ENCODE measurements at places on chromosomes 3 and 15.

- DNase-seq = no peak
Measured at GRCh38 chr15:101641894-101642293, 10.3 kb downstream of the TM2D3 start.

- no peak for DNase-seq
Measured at GRCh38 chr3:167372138-167372537, 8.0 kb downstream of the ZBBX start.

DNA sequence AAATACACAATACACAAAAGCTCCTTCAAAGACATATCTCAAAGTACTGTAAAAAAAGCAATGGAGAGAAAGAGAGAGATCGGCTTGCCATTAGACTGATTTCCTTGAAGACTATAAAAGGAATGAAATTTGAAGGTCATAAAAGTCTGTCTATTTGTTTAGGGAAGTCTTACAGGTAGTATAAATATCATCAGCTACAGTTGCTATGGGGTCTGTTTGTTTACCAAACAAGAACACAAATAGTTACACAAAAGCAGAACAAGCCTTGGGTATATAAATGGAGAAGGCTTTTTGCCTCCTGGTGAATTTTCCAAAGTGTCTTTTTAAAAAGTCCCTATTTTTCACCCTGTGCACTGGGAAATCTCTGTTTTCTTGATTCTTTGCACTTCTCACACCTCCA lies 552.3 kb downstream of the FOXP1 start:
- DNase-seq = no peak

GRCh38 chr3:32018757-32019564 lies 37.4 kb downstream of the ZNF860 start:
- DNase-seq = no peak

DNA sequence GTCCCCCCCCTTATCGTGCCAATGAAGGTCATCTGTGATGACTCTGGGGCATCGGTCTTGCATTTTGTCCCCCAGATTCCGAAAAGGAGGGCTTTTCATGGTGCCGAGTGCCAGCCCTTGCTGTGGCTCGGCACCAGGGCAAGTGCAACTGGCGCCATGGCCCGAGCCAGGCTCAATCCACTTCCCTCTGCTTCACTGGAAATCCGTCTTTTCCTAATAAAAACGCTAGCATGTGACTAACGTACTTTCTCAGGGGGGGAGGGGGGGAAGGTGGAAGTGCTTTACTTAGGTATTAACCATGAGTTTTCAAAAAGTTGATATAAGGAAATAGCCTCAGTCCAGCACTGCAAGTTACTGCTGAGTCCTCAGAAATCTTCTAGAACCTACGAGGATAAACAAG lies 20.5 kb downstream of the TRPM1 start:
- DNase-seq = no peak

- peak; percentile 45 for DNase-seq
Measured at GRCh38 chr3:169769287-169770181, at the start of gene ACTRT3. TSS of gene ACTRT3 (minus strand) at chr3:169769561. CDS start at chr3:169769520, 41 bp downstream.

DNA sequence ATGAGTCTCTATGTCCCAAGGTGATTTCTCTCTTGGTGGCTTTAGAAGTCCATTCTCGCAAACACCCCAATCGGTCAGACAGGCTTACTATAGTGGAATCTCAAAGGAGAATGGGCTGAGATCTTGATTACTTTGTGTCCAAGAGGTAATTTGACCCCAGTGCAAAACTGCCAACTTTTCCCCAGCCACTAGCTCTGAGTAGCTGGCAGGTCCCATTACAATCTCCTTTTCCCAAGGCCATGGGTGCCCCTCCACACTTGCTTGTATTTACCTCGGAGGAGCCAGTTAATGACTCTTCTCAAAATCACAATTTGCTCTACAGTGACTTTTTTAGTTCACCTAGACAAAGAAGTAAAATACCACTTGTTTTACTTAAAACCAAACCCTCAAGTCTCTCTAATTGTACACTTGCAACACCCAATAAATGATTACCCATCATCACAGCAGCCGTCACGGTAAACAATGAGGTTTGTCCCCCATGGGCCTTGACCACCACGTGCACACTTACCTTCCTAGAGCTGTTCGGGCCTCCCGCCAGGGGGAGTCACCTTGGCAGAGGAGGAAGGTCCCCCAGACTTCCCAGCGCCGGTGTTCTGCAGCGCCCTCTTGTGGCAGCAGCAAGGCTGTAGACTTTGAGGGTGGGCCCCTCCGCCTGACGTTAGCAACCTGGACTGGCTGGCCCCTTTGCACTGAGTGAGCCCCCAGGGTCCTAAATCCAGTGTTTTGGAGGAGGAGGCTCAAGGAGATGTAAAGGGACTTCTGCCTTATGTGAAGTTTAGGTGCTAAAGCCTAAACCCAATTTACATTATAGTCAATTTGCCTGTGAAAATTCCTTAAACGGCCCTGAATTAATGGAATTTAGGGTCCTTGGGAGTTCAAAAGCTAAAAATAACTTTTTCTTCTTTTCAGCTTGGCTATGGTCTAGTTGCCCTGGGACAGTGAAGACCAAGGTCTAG lies 18.7 kb upstream of the HDAC11 start:
- DNase-seq = peak; percentile 44

- no peak for DNase-seq
Measured at GRCh38 chr15:69760258-69760845, 307.7 kb downstream of the RPLP1 start.

DNA sequence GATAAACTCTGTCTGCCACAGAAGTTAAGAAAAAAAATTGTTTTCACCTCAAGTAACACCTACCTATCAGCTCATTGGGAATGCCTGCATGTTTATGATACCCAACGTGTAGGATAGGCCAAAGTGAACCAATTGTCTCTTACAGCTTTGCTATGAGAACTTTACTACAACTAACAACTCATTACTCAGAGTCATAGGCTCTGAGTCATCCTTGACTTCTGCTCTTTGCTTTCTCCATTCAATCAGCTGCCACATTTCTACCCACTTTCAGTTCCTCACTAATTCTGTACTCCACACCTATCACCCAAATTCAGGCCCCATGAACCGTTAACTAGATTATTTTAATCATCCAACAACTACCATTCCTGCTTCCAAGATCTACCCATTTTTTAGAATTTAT lies 843.9 kb downstream of the TUSC7 start:
- DNase-seq = no peak

DNA sequence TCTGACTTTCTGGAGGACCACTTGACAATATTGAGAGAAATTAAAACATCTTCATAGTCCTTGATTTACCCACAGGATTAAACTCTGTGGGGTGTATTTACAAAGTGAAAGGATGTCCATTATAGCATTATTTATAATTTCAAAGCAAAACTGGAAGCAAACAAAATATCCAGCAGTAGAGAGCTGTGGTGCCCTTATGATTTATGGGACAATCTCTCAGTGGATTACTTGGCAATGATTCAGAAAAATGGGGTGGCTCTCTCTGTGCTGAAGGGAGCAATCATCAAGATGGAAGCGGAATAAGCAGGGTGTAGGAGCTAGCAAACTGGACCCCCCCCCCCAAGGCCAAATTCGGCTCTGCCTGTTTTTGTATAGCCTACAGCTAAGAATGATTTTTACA lies 9.0 kb downstream of the PPCDC start:
- DNase-seq = no peak

GRCh38 chr15:73928241-73928579 lies 1.9 kb downstream of the LOXL1 start:
- no peak for DNase-seq

GRCh38 chr15:26970712-26971210 lies at the start of gene GABRG3:
TSS of gene GABRG3 (plus strand) at chr15:26971181.
- DNase-seq = no peak

DNA sequence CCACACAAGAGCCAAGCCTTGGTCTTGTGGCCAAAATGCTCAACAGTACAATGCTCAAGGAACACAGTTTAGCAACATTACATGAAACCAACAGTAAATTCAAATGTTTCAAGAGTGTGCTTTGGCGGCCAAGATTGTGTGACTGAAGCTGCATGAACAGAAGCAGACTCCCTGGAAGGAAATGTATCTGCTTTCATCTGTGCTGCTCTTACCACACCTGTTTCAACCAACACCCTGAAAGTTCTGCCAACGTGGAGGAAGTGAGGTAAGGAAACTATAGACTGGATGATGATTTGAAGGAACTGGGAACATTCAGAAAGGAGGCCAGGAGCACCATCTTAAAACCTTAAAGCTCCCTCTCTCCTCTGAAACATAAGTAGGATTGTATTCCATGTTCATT lies 55.7 kb downstream of the MB21D2 start:
- DNase-seq = no peak

GRCh38 chr3:25589783-25590258 lies 74.9 kb downstream of the TOP2B start:
- DNase-seq = no peak

GRCh38 chr3:44442596-44443309 lies 34.7 kb downstream of the ZNF445 start:
- DNase-seq = no peak

GRCh38 chr3:151552589-151552988 lies 91.7 kb upstream of the IGSF10 start:
- DNase-seq = no peak

DNA sequence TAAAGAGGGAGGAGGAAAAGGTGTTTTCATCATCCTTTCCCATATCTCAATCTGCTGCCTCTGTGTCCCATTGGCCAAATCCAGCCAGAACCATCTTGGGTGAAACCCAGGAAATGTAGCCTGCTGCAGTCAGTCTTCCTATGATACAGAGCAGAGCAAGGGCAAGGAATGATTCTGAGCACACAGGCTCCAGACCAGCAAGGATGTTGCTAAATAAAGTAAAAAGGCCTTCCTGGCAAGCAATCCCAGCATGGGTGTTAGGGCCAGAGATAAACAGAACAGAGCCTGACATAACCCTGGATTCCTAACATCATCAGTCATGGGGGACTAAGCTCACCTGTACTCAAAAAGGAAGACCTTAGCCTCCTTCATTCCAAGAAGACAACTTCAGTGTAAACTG lies 90.7 kb upstream of the AGTR1 start:
- no peak for DNase-seq

DNA sequence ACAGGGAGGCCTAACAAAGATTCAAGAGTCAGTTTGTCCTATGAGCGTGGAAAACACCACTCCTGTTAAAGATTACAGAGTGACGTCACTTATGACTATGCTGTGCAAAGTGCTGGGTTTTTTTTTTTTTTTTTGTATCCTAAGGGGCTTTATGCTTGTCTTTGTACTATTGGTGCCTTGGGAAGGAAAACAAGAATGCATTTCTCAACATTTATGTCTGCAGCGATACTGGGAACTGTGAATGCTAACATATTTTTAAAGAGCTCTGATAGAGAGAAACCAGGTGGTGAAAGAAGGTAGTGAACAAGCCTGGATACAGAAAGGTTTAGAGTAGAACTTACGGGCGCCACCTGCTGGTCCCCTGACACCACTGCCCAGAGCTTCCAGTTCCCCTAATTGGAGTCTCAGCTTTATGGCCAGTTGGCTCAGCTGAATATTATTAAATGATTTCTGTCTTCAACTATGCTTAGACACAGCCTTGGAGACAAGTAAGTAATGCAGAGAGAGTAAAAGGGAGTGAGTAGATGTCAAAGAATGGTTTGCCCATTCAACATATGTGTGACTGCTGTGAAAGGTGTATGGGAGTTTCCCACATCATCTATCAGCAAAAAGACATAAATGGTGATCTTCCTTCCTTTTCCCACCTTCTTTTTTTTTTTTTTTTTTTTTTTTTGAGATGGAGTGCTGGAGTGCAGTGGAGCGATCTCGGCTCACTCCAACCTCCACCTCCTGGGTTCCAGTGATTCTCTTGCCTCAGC lies 807.9 kb upstream of the CFAP20DC start:
- peak; percentile 71 for DNase-seq

DNA sequence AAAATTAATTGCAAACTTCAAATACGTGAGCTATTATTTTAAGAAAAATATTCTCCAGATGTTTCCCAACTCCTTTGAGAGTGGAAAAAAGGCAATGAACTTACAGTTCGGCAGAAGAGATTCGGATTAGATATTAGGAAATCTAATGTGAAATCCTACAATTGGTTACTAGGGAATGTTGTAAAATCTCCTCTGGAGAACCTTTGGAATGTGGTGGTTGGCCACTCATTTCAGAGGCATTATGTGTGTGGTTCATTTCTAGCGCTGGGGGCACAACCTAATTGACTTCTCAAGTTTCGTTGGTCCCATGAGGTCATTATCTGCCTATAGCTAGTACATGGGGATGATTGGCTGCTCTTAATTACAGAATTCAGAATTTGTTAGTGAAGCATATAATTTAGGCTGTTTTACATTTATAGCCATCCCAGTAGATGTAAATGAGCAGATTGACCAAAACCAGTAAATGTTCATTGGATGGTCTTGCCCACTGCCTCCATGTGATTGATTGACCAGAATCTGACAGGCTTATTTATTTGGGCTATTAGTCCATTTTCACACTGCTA lies 34.6 kb upstream of the CMSS1 start:
- no peak for DNase-seq

GRCh38 chr15:82918162-82918561 lies 34.4 kb downstream of the HOMER2 start:
- no peak for DNase-seq

- no peak for DNase-seq
Measured at GRCh38 chr3:162586591-162586990, 1090.0 kb downstream of the OTOL1 start.

GRCh38 chr15:67177752-67178151 lies 76.7 kb downstream of the AAGAB start:
- DNase-seq = no peak

DNA sequence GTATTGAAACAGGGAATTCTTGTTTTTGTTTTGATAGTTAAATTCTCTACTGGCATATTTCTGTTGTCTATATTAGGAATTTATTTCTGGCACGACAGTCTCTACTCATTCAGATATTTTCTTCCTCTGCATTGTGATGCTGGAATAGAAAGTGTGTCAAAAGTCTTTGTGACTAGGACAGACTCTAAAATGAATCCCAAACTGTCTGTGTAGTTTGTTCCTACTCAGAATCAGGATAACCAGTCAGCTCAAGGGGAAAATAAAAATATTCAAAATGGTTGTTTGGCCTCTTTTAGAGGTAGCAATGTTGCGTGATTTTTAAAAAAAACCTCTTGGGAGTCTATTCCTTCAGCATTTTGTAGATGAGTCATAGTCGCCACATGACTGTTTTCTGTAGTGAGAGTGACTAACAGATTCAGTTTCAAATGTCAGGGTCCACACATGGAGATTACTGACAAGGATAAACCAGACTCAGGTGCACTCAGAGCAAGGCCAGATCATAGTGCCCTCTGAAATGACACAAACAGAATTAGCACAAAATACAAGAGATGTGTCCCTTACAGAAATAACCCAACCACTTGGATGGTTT lies 13.1 kb downstream of the SLC7A14 start:
- DNase-seq = peak; percentile 21

- no peak for DNase-seq
Measured at GRCh38 chr15:85443046-85443445, 62.6 kb downstream of the AKAP13 start.

DNA sequence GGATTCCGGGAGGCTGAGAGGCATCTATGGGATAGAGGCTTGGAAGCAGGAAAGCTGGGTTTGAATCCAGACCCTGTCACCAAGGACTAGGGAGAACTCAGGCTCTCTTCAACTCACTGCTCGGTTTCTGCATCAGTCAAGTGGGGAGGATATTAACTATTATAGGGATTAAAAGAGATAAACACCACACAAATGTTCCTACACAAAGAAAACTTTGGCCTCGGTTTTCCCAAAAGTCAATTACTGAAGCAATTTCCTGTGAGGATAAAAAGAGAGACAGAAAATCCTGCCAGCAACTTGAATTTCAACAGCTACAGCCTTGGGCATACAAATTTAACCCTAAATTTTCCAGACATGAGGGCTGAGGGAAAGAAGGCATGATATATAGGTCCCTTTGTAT lies 36.0 kb downstream of the ITGB5 start:
- DNase-seq = no peak
